A172 (cell line): ENCODE measurements at places on chromosomes 7 and 10.

DNA sequence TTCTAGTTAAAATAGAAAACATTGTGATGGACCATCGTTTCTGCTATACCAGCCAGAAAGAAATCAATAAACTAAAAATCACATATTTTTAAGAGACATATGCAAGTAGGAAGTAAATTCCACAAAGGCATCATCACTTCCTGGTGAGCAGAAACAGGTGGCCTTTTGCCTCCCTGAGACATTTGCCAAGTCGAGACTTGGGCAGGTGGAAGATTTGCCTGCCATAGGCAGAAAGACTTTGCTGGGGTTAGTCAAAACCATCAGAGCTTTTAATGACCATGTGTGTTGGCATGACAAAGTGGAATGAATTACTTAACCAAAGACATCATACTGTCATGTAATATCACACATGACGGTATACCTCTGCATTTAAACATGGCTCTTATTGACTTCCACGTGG lies 66.0 kb upstream of the FGL2 start:
- DNase-seq: no peak

DNA sequence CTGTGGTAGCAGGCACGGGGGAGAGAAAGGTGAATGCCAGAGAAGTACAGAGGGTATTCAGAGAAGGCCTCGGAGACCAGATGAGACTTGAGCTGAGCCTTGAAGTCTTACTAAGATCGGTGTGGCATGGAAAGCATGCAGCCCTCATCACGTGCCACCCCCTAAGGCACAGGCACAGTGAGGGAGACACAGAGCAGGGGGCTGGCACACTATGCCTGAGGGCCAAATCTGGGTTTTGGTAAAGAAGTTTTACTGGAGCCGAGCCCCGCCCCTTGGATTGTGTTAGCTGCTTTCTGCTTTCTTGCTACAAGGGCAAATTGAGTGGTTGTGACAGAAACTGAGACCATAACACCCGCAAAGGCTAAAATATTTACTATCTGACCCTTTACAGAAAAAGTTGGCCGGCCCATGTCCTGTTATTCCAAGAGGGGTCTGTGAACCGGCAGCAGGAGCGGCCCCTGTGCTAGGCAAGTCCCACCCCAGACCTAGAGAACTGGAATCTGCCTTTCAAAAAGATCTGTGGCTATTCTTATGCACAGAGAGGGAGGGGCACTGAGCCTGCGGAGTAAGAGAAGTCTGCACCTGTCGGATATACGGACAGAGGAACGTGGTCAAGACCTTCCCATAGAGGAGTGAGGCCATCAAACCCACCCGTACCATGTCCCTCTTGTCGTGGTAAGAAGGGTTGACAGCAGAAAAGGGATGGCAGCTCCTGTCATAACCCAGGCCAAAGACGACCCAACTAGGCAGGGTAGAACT lies 109.3 kb upstream of the RHEB start:
- DNase-seq: no peak

DNA sequence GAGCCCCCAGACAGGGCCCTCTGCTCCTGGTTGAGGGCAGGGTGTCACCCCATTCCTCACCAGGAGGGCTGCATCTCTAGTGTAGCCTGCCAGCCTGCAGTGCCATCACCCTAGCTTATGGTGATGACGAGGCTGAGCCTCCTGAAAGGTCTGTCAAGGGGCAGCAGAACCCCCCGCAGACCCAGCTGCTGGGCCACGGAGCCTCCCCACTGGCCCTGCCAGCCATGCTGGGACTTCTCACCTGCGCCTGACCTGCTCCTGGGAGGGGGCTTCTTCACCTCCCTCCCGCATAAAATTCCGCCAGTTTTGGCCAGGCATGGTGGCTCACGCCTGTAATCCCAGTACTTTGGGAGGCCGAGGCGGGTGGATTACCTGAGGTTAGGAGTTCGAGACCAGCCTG lies 40.4 kb upstream of the RASGEF1A start:
- DNase-seq: no peak

DNA sequence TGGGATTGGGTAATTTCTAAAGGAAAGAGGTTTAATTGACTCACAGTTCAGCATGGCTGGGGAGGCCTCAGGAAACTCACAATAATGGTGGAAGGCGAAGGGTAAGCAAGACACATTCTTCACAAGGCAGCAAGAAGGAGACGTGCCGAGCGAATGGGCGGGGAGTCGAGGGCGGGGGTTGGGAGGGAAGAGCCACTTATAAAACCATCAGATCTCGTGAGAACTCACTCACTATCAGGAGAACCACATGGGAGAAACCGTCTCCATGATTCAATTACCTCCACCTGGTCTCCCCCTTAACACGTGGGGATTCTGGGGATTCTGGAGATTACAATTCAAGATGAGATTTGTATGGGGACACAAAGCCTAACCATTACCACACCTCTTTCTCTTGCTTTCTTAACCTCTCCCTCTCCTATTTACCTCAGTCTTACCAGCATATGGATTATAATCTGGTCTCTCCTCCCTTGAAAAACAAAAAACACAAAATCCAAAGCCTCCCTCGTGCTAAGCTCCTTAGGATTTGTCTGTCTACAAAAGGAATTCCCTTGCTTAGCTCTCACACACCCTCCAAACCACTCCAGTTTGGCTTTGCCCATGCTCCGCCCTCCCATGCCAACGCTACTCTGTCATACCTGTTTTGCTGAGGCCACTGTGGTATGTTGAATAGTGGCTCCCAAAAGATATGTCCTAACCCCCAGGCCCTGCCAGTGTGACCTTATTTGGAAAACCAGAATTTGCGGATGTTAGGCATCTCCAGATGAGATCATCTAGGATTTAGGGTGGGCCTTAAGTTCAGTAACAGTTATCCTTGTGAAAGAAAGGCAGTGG lies 19.6 kb upstream of the EFCAB10 start:
- no peak for DNase-seq

DNA sequence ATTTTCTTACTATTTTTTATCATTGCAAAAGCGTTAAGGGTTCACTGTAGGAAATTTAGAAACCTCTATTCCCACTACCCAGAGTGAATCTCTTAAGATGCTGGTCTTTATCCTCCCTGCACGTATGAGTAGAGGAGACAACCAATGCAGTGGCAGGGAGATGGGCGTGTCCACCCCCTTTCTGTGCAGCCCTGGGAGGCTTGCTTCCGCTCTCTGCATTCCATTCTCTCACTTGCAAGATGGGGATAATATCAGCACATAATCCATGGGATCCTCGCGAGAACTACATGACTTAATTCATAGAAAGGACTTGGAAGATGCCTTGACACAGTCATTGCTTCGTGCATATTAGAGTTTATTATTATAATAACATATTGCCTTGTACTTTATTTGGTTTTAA lies 196.2 kb downstream of the KLF6 start:
- no peak for DNase-seq

DNA sequence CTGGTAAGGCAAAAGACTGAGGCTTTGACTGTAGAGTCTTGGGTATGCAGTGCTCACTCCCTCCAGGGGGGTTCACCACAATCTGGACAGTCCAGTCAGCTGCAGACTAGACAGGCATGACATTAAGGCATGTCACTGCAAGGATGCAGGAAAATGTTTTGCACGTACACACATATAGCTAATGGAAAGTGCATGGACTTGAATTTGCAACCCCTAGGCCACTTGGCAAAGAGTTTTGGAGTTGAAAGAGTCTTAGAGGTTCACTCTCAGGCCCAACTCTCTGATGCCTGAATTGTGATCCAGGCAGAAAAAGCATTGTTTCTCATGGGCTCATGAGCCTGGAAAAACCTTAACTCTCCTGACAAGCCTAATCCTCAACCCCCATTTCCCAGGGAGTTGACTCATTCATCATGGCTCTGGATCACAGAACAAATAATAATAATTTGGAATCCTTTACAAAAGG lies 51.9 kb downstream of the LAMB4 start:
- DNase-seq: no peak

- no peak for DNase-seq
Measured at GRCh38 chr7:54591404-54592386, 49.5 kb downstream of the VSTM2A start.

GRCh38 chr7:36387435-36388231 lies 2.0 kb upstream of the ANLN start:
- DNase-seq: no peak

DNA sequence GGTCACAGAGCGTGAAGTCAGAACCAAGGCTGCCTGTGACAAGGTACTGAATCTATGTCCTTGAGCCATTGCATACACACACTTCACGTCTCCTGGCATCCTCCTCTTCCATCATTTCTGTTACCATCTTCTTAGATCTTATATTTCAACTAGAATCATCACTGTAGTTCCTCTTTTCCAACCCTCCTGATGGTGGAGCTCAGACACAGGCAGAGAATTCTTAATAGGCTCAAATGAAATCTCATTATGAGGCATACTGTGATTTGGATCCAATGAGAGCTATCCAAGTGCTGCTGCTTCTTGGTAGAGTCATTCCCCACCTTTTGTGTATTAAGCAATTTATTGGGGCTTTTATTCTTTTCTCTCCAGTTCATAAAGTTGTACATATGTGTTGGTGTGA lies 113.2 kb downstream of the CALCR start:
- DNase-seq: peak; percentile 8

DNA sequence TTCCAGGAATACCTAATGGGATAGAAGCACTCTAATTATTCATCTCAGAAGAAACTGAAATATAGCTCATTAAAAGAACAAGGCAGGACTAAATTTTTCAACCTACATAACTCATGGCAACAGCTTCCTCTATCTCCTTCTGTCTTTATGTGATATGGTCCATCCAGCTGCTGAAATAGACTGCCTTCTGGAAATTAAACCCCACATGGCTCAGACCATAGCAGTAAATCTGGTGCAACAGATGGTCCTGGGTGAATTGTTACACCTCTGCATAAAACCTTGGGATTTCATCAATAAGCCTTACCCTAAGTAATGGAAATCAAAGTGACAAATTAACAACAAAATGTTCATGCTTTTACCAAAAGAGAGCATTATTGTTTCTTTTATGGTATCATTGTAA lies 205.6 kb upstream of the CSTF2T start:
- no peak for DNase-seq

- no peak for DNase-seq
Measured at GRCh38 chr10:30080161-30080560, 20.8 kb upstream of the JCAD start.

DNA sequence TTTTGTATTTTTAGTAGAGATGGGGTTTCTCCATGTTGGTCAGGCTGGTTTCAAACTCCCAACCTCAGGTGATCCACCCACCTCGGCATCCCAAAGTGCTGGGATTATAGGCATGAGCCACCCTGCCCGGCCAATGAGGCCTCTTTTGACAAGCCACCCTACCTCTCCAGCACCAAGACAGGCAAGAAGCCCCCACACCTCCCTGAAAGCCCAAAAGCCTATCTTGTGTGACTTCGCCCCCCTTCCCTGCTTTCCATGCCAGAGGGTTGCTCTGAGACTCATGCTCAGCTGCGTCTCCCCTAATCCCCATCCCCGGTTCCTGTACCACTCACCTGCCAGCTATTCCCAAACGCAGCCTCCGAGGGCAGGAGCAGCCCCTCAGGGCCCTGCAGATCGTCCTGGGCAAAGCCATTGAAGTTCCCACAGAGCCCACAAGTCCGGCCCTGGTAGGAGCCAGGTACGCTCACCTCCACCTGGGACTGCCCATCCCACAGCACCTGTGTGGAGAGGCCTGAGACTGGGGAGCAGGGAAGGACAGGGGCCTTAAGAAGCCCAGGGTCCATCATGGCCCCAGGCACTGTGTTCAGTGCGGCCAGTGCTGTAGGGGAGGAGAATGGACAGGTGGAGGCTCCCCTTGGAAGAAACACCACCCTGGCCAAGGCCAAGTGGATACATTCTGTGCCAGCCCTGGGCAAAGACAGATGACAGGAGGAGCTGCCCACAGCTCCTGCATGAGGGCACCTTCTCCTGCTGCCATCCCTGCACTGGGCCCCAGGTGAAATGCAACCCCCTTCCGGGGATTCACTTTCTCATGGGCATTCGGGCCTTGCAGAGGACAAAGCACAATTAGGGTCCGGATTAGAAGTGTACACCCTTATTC lies 15.8 kb downstream of the ATP6V1F start:
- no peak for DNase-seq

DNA sequence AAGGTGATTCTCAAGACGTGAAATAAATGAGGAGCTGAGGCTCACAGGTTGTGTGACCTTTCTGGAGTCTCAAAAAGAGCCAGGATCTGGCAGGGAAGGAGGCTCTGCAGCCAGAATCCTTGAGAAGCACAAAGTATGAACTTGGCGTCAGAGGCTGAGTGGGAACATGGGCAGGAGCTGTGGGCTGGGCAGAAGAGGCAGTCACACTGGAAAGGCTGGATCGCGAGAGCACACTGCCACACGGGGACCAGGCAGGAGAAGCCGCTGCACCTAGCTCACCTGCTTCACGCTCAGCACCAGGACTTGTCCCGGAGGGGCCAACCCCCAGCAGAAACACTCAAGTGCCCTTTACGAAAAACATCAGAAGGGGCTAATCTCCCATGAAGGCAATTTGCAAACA lies 535.0 kb downstream of the TNS3 start:
- DNase-seq: no peak
